ENCODE measurements at places on chromosomes 3 and 15.

DNA sequence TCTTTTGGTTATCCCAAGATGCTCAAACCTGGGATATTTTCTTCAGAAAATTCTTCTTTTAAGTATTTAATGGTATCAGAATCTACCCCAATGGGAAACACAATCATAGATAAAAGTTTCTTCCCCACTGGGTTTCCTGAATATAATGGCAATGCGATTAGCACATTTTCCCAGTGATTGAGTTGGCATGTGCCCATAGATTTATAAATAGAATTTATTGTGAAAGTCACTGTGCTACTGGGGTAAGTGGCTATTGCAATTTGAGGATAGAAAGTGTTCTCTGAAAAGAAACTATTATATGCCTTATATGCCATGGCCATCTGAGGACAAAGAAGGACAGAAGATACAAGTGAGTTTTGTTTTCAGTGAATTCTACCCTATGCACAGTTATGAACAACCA lies 99.0 kb upstream of the RBMS3 start:
- DNase-seq, result no peak

- peak; percentile 35 for DNase-seq
These were observed 493.6 kb upstream of the ADAMTS9 start for GRCh38 chr3:65181391-65181871.

DNA sequence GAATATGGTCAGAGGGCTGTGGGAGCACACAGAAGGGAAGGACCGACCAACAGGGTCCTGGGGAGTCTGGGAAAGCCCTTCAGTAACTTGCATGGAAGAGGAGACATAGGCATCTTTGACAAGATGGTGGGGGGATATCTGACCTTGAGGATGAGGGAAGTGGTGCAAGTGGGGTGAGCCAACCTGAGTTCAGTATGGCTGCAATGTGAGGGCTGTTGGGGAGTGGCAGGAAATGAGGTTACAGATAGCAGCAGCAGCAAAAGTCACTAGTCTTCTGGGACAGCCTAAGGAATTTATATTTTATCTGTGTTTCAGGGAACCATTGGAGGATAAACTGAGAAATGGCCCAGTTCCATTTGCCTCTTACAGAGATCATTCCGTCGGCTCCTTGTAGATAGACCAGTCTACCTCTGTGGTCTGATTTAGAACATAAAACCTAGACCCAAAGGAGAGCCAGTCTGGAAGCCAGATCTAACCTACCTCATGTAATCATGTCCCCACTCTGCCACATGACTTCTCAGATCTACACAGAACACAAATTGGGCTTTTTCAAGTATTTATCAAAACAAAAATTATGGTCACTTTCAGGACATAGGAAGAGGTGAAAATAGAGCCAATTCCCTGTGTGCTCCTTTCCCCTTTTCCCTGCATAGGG lies 75.6 kb downstream of the ST6GAL1 start:
- DNase-seq, result no peak

DNA sequence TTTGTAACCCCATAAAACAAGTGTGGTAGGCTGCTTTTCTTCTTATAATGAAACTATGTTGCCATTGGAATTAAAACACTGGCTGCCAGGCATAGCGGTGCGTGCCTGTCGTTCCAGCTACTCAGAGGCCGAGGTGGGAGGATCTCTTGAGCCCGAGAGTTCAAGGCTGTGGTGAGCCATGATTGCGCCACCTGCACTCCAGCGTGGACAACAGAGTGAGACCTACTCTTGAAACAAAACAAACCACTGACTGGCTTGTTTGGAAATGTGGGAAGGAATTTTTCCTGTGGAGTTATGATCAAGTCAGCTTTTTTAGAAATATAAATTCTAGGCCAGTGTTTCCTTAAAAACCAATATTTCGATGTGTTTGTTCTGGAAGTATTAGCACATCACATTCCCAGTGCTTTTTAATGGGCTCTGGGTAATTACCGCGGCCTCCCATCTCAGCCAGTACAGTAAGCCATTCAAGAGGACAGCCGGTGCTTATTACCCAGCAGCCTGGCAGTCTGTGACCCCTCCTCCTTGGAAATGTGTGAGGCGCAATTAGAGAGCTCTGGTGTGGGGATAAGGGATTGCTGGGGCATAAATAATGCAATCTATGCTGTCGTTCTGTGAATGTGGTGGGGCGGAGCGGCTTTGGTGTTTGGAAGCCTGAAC lies 58.3 kb upstream of the TRAK1 start:
- peak; percentile 64 for DNase-seq

- no peak for DNase-seq
These were observed 6.0 kb downstream of the PLCL2 start for GRCh38 chr3:16890597-16891333.

DNA sequence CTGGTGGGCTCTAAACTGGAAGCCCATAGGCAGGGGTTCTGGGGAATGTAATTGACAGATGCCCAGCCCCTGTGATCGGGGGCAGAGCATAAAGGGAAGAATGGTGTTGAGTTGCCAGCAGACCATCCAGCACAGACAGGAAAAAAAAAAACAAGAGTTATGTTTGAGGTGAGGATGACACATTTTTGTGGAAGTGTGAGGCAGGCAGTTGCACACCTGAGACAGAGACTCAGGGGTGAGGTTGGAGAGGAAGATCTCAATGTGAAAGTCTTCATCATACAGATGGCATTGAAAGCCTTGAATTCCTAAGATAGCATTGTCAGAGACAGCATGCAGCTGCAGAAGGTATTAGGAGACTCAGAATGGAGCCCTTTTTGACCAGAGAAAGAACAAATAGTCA lies 18.6 kb upstream of the ST8SIA2 start:
- DNase-seq, result no peak

- DNase-seq, result no peak
These were observed 67.8 kb upstream of the ITGA11 start for GRCh38 chr15:68499620-68500312.

GRCh38 chr3:139477710-139478640 lies 1.7 kb upstream of the RBP2 start:
- no peak for DNase-seq

DNA sequence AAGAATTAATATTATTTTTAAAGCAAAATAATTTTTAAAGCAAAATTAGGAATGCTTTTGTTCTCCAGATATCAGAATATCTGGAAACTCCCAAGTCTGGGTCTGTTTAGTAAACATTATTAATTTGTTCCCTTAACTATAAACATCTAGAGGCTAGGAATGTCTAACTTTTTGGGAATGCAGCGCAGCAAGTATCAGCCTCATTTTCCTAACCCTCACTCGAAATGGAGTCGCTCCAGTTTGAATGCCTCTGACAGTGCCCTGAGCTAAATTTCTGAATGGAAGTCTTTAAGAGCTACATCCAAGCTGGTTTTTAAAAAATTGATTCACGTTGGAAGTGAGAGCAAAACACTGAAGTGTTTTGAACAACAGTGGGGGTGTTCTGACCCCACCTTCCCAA lies 74.4 kb upstream of the WNT7A start:
- DNase-seq, result no peak

DNA sequence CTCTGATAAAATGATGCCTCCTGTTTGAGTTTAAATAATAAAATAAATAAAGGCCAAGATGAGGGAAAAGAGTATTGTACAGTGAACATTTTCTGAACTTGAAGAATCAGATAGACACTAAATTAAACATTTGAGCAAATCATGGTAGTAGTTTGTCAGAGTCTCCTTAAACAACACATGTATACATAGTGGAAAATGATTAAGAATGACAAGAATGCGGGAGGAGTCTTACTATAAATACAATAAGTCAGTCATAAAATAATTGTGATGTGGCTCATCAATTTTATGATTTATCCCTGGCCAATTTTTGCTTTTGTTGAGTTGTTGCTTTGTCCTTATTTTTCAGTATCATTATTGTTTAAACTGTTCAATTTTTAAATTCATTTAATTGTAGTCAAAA lies 158.0 kb upstream of the TMC3 start:
- DNase-seq, result no peak

DNA sequence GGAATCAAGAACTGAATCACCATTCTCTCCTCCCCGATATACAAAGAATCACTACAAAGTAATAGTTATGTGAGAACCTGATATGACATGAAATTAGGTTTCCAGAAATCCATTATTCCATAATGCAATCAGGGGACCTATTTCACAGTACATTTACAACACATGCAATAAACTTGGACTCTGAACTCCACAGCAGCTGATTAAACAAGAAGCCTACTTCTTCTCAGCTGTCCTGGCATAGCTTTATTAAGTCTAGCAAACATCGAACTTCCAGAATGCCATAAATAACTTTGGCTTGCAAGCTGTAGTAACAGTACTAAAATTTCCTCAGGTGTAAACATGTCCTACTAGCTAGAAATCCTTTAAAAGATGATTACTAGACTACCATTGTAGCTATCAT lies 17.8 kb downstream of the PDCD10 start:
- no peak for DNase-seq

DNA sequence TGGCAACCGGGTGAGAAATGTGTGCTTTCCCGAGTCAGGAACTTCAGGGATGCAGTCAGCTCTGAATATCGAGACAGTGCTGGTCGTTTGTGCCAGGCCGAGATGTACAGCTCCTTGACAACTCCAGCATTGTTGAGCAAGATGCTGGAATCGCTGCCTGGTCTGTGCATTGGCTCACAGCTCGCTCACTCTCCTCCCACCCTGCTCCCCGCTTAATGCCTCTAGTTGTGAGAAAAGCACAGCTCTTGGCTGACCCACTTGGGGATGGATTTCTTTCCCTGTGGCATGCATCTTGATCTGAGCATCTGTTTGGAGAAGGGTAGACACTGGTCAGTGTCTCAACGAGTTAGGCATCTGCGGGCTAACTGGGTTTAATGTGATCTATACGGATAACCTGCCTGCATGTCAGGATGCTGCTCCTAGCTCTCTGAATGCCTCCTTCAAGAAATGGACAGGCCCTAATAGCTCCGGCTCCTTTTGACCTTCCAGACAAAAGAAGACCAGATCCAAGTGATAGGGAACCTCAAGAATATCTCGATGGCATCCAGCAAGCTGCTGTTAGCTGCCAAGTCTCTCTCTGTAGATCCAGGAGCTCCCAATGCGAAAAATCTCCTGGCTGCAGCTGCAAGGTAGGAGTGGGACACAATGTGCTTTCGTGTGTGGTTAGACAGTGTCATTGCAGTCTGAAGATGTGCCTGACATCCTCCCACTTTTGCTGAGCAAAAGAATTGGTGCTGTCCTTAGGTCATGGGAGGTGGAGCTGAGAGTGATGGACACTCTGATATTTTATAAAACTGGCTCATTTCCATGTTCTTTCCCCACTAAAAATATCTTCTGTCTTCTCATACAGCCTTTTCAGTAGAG lies 302.2 kb upstream of the TPM1 start:
- no peak for DNase-seq

GRCh38 chr15:67446449-67446848 lies 74.5 kb upstream of the C15orf61 start:
- no peak for DNase-seq

DNA sequence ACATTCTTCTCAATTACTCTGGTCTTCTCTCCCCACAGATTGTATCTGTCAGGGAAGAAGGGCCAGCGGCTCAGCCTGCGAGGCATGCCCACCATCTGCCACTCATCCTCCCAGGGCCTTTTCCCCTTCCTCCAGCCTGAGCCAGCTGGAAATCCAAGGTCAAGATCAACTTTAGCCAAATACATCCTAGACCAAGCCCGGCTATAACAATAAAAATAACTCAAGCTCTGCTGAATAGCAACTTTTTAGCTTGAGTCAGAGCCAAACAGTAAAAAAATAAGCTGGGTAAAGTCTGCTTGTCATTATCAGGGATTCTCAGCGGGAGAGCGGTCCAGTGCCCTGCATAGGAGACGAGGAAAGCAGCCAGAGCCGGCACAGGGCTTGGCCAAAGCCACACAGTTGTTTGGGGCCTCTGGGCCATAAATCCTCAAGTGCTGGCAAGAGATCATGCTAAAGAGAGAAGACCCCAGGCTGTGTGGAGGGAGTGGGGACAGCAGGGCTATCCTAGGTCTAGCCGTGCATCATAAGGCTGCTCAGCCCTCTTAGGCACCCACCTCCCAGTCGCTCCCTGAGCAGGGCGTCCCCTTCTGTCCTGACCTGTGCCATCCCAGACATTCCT lies 76.2 kb upstream of the HERC1 start:
- DNase-seq, result peak; percentile 77

DNA sequence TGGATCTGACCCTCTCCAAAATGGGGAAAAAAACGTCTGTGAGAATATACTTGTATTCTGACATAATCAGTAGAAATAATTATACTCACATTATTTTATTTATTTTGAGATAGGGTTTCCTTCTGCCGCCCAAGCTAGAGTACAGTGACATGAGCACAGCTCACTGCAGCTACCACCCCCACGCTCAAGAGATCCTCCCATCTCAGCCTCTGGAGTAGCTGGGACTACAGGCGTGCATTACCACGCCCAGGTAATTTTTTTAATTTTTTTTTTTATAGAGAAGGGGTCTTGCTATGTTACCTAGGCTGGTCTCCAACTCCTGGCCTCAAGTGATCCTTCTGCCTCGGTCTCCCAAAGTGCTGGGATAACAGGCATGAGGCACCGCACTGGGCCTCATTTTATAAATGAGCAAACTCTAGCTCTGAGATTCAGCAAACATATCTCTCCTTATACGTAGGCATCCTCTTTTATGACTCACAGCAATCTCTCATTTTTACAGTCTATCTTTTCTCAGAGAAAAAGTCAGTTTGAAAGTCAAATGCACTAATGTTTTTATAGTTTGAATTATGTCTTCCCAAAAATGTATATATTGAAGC lies 989 bp upstream of the VGLL3 start:
- no peak for DNase-seq

GRCh38 chr15:50145451-50145872 lies 26.4 kb upstream of the ATP8B4 start:
- peak; percentile 77 for DNase-seq

DNA sequence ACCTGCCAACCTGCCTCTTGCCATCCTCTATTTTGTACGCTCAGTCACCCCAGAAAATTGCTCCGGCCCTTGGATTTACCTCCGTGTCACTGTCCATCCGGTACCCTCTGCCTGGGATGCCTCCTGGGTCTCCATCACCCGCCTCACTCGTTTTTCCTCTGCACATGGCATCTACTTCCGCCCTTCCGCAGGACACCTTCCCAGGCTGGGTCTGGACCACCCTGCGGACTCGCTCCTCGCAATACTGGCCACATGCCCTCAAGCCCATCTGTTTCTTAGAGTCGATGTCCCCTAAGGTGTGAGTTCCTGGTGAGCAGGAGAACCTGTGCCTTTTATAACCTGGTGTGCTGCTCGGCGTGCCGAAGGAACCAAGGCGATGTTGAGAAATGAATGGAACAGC lies 58.5 kb downstream of the APBA2 start:
- no peak for DNase-seq

DNA sequence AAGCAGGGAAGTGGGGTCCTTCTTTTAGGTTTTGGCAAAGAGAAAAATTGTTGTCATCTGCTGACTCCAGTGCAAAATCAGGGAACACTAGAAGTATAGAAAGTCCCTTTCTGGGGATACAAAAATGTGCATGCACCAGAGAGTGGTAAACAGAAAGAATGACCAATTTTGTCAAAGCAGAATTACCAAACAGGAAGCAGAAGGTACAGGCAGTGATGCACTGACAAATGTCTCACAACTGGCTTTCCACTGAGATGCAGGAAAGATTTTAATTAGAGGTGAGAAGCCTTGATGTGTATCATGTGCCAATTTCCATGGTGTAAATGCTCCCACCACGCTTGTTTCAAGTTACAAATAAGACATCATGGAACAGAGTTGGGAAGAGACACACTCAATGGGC lies 66.0 kb downstream of the TRIM69 start:
- no peak for DNase-seq

Data from GM03348 (cell line).